ENCODE measurements at places on chromosomes 5 and 9. TPM values are rescaled to one million over a fixed set of nuclear protein-coding genes. Genes with fewer than 3 reads are reported as not detected.
A peak's percentile ranks its signal among the peaks of the same experiment; 100 is the strongest.

- DNase-seq = no peak
Measured at GRCh38 chr9:126723807-126724172, 81.0 kb upstream of the ZBTB43 start.

DNA sequence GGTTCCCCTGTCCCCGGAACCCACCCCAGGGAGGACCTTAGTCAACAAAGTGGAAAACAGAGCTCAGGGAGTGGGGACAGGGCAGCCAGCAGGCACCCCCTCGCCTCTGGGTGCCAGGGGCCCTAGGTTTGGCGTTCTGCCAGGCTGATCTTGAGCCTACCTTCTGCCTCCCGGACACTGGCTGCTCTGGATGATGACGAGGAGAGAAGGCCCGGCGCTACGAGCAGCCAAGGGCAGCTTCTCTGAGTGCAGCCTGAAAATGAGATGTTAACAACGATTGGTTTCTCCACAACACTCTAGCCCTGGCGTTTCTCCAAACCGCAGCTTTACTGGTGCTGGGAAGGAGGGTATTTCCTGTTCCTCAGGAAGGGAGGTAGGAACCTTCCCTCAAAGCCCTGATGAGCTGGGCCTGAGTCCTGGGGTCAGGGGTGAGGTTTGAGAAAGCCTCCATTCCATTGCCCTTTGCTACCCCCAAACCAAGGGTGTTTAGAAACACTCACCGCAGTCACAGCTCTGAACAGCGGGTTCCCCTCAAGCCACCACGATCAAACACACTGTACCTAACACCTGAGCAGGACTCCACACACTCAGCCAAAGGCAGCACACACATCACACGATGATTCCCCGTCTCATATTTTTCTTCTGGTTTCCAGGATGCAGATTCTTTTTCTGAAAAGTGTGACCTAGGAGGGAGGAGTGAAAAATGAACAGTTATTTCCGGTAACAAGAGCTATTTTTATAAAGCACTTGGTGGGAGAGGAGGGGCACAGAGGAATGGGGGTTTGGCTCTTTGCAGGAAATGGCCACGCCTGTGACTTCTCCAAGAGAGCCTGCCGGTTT lies at the start of gene STING1:
STING1 (minus strand) TSS at position 709 of the 840 bp plus-strand sequence. CDS start 1,054 bp downstream, outside the sequence.
- DNase-seq = peak; percentile 89

DNA sequence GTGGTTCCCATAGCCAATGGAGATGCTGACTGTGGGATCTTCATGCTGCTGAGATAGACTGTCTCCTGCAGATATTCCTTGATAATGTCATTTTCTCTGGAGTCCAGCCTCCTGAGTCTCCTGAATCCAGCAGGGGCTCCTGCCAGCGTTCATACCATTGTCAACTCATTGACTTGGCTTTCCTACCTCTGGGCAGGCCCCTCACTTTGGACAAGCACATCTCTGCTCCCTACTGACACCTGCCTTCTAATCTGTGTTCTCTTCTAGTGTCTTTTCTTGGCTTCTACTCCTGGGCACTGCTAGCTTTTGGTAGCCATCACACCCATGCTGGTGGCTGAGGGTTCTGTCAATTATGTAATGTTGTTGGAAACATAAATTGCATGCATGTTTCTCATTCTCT lies 138.0 kb downstream of the ADCY2 start:
- no peak for DNase-seq

GRCh38 chr9:86925686-86926085 lies 21.6 kb downstream of the GAS1 start:
- DNase-seq = no peak

- DNase-seq = no peak
Measured at GRCh38 chr5:83059341-83059740, 17.9 kb downstream of the TMEM167A start.

GRCh38 chr5:118776755-118777154 lies 211.6 kb downstream of the DTWD2 start:
- DNase-seq = no peak

- no peak for DNase-seq
Measured at GRCh38 chr9:107730666-107731065, 241.1 kb upstream of the KLF4 start.

- DNase-seq = no peak
Measured at GRCh38 chr9:121373011-121373729, 3.1 kb upstream of the STOM start.

DNA sequence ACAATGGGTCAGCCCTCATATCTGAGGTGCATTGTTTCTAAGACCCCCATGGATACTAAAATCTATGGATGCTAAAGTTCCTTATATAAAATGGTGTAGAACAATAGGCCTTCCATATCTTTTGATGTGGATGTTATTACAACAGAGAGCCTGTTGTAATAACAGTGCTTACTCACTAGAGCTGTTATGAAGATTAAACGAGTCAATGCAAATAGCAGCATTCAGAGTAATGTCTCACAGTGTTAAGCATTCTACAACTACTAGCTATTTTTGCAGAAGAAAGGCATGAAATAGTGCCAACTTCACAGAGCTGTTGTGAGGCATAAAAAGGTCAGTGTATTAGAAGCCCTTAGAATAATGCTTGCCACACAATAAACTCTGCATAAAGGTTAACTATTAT lies 13.0 kb downstream of the CHSY3 start:
- DNase-seq = no peak

DNA sequence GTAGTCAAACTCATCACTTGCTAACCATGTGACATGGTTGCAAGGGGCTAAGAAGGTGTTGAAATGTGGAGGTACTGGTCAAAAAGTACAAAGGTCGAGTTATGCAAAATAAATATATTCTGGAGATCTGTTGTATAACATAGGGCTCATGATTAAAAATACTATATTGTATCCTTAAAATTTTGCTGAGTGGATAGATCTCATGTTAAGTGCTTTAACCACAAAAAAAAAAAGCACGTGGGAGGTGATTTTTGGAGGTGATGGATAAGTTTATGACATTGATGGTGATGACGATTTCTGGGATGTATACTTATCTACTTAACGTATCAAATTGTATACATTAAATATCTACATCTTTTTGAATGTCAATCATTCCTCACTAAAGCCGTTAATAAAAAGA lies 96.2 kb upstream of the PAPPA start:
- no peak for DNase-seq

DNA sequence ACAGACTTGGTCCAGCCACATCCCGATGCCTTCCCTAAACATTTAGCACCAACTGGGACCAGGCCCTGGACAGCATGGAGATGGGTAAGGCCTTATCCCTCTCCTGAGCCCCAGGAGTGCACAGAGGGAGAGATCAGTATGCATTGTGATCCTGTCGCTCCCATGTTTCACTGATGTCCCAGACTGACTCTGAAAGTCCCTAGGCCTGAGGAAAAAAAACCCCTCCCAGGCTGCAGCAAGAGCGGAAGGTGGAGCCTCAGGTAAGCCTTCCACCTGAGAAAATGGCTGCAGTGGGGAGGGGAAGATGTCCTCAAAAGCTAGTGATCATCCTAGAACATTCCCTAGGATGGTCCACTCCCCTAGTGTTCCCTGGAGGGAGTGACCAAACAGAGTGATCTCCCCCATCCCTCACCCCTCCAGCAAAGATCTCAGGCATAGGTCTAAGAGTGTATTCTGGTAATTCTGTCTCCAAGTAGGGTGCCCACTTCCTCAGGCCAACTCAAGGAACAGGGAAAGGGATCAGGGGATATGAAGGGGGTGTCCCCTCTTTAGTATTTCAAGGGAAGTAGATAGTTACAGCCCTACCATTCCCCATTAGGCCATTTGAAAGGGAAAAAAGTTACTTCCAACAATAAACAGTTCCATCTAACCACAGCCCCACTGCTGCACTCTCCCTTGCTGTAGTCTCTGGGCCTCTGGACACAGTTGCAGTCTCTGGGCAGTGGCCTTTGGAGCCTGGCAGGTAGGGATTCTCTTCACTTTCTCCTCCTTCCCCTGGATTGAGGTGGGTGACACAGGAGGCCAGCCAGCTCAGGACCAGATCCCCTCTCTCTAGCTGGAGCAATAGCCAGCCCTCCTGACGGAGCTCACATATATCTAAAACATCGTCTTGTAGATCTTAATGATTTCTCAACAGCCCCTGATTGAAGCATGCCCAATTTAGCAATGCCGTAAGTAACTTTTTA lies 6.8 kb upstream of the CXXC5 start:
- peak; percentile 17 for DNase-seq

- DNase-seq = no peak
Measured at GRCh38 chr9:34197756-34198711, 19.2 kb downstream of the UBAP1 start.

DNA sequence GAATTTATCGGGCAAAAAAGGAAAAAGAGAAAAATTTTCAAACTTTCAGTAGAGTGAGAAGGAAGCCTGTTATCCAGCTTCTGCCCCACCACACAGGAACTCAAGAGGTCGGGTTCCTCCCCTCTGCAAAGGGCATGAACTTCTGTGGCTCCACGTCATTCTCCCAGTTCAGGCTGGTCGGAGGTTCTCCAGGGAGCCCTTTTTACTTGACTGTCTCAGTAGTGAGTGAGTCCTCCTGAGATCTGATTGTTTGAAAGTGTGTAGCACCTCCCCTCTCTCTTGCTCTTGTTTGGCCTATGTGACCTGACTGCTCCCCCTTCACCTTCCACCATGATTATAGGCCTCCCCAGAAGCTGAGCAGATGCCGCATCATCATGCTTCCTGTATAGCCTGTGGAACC lies 9.7 kb downstream of the SPINK1 start:
- no peak for DNase-seq

Gene FCN2
- polyA plus RNA-seq = 0.19 TPM

Gene MLLT3
- polyA plus RNA-seq = 7.5 TPM

Gene ARL10
- polyA plus RNA-seq = 4.8 TPM

Gene TIGD6
- 2.3 TPM for polyA plus RNA-seq

Gene PCDHGA5
- 1.5 TPM for polyA plus RNA-seq

Gene LHX3
- not detected for polyA plus RNA-seq

Gene TXNDC8
- polyA plus RNA-seq = not detected

Gene PCDHA7
- polyA plus RNA-seq = not detected

Gene SH2D3C
- 24.8 TPM for polyA plus RNA-seq
